Right ventricle myocardium inferior (tissue), 1 donor: ENCODE measurements at places on chromosomes 4 and X.

DNA sequence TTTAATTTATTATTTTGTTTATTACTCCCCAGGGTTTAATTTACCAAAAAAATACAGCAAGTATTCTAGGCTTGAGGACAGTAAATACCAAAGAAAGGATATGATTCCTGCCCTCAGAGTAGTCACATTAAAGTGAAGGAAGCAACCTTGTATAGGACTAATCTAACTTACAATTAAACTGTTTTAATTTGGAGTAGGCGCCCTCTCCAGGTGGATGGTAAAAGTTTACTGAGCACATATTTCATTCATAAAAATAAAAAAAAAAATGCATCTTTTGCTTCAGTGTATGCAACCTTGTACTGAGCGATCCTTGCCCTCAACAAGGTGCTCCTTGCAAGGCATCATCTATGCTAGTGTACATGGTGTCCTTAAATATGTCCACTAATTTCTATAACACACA is 72.0 kb upstream of the MAGEB16 start:
- no peak for DNase-seq

DNA sequence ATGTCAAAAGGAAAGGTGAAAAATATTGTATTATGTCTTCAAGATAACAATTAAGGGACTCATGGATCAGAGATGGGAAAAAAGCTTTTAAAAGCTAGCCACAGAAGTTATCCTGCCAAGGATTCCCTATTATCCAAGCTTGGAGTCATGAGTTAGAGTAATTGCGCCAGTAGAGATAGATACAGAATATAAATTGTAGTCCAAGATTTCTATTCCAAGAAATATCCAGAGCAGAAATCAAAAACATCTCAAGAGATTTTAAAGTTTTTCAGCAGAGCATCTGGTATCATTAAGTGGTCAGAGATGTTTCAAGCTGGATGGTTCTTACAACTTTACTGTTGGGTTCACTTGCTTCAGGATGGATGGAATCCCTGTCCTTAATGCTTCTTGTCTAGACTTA is 186.7 kb downstream of the PCDH18 start:
- no peak for DNase-seq

DNA sequence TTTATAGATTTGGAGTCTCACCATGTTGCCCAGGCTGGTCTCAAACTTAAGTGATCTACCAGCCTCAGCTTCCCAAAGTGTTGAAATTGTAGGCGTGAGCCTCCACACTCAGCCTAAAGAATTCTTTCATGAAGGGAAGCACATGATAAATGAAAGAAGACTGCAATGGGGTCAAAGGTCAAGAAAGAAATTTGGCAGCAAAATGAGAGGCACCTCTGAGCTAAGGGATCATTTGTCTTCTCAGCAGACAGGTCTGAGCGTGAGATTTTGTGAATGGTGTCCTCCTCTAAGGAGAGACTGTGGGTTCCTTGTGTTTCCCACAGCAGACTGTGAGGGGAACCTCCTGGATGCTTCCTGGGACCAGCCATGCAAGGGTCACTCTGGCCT is 57.5 kb upstream of the EGFL6 start:
- no peak for DNase-seq

DNA sequence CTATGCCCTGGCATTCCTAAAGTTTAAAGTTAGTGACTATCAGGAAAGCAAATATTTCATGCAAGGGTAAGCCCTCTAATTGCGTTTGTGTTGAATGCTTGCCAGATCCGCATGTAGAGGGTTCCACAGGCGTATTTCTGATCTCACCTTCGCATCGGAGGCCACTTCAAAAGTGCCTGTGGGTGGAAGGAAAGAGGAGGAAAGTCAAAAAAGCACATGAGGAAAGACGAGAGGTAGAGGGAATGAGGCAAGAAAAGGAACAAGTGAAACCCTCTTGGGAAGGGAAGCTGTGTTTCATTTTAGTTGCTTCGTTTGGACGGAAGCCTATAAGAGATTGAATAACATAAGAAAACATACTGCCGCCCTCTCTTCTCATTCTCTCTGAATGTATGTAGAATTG is 628.8 kb downstream of the SPRY1 start:
- no peak for DNase-seq

GRCh38 chrX:74492720-74493201 is 71.5 kb downstream of the SLC16A2 start:
- no peak for DNase-seq

DNA sequence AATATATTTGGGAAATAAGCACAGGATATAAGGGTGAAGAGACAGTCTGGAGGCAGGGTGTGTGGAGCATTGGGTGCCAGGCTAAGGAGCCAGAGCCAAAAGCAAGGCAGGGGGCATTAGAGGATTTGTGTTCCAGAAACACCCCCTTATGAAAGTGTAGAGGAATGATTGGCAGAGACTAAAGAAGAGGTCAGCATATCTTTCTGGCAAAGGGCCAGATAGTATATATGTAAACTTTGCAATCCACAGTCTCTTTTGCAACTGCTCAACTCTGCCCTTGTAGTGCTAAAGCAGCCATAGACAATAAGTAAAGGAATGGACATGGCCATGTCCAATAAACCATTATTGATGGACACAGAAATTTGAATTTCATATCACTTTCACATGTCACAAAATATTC is 3.6 kb upstream of the SLC9A6 start:
- no peak for DNase-seq

GRCh38 chrX:1172496-1172895 is 40.0 kb downstream of the CRLF2 start:
- no peak for DNase-seq

DNA sequence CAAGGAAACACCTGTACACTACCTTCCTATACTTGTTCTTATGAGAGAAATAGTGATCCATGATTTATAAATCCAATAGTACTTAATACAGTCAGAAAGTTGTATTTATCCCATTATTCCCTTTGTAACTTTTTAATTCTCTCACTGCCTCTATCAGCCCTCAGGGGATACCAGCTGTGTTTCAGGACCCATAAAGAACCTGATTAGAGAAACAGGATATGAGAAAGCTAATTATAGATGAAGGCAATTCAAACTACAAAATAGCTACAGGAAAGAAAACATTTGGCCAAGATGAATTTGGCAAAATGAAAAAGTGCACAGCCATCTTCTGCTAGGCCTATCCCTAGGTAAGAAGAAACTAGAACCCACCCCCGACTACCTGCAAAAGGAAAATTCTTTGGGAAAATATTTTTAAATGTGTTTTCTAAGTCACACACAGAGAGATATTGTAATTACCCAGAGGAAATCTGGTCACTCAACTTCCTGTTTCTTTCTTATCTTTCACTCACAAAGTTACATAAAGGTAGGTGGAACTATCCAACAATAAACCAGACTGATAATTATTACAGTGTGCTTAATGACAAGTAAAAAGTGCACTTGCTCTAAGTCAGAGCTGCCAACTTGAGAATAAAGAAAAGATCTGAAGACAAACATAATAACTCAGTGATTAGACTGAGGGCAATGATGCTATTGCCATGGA is 836.5 kb upstream of the HTR2C start:
- no peak for DNase-seq

DNA sequence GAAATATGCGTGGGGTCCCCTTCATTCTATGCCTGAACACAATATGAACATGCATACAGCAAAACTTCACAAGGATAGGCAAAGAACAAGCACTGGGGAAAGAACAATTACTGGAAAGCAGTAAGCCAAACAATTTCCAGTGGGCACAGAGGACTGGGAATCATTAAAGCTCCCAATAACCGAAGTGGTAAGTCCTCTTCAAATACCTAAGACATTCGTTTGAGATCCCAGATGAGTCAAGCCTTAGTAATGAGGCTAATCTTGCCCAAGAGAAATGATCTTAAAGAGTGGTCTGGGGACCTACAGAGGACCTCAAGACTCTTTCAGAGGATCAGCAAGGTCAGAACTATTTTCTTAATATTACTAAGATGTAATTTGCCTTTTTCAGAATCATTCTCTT is 28.6 kb downstream of the ANAPC10 start:
- DNase-seq, result no peak

DNA sequence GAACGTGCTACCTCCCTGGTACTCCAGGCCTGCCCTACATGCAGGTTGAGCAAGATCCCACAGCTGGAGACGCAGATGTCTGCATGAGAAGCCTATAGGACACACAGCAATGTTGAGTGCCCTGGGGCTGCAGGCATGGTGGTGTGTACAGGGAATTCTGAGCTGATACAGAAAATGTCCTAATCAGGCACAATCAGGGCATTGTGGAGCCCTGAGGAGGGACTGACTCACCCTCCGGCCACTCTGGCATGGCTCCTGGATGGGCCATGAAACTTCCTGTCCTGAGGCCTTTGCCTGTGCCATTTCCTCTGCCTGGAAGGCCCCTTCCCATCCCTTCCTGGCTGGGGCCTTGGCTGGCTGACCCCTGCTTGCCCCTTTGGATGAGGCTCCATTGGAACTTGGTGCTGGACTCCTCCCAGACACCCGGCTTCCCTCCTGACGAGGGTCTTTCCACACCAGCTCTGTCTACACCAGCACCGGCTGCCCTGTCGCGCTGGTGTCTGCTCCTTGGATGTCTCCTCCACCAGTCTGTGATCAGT is 16.7 kb upstream of the AFAP1 start:
- no peak for DNase-seq

GRCh38 chr4:101031971-101032370 is 315.4 kb downstream of the PPP3CA start:
- no peak for DNase-seq

GRCh38 chr4:159856451-159856850 is 753.6 kb downstream of the RAPGEF2 start:
- no peak for DNase-seq

DNA sequence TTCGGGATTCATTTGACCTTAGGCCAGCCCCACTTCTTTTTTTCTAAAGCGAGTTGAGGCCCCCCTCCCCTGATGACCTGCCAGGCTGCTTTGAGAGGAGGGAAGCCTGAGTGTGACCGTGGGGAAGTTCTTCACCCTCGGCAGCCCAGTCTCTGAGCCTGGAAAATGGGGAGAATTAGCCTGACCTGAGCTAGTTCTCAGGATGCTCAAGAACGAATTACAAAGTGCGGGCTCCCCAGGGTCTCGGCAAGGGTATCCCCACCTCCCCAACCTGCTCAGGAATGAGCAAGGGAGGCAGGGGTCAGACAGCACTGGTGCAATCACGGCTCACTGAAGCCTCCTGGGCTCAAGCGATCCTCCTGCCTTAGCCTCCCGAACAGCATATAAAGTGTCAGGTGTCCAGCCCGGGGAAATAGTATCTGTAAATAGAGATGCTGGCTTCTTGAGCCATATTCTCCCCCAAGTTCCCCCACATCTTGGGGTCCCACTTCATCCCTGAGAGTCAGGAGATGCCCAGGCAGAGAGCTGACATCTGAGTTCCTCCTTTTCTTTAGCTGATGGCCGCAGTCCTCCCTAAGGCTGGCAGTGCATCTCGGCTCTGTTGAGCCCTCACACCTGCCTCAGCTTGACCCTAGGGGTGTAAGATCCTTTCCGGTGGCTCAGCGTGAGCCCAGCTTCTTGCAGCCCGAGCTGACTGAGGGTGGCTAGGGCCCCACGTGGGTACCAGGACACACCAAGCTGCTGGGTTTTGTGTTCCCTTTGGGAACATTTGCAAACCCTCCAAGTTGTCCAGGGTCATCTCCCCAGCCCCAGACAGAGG is 1.6 kb downstream of the DUSP9 start:
- peak; percentile 9 for DNase-seq

GRCh38 chr4:54231768-54232688 is 2.9 kb downstream of the PDGFRA start:
- peak; percentile 82 for DNase-seq

DNA sequence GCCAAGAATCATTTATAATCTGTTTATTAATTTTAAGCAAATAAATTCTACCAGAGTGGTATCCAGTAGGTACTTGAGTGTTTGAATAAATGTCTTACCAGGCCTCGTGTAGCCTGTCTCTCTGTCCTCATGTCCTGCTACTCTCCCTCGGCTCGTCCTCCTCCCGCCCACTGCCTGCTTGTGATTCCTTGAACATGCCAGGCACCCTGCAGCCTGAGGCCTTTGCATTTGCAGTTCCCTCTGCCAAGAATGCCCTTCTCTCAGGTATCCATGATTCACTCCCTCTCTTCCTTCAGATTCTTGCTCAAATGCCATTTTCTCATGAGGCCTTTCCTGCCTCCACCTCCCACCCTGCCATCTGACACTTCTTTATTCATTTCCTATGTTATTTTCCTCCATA is 209.7 kb upstream of the PRPS2 start:
- DNase-seq, result no peak

DNA sequence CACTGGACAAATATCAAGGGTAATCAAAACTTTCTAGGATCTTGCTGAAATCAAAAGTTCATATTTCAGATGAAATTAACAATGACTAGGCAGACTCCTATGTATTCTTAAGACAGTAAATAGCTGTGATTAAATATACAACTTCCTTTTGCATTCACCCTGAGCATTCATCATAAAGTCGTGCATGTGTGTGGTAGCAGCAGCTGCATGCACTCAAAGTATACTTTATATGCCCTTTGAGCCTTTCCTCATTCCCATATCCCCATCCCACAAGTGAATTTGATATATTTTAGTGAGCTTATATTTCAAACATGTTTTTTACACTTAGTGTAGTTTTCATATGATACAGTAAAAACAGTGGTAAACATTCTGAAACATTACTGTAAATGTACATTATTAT is 959.0 kb downstream of the C4orf33 start:
- DNase-seq, result no peak

- no peak for DNase-seq
Measured at GRCh38 chr4:156792462-156793085, 179.0 kb downstream of the PDGFC start.

- DNase-seq, result no peak
Measured at GRCh38 chrX:41475191-41475590, 28.0 kb downstream of the NYX start.

GRCh38 chr4:25535278-25535677 is 120.4 kb upstream of the SLC34A2 start:
- no peak for DNase-seq

DNA sequence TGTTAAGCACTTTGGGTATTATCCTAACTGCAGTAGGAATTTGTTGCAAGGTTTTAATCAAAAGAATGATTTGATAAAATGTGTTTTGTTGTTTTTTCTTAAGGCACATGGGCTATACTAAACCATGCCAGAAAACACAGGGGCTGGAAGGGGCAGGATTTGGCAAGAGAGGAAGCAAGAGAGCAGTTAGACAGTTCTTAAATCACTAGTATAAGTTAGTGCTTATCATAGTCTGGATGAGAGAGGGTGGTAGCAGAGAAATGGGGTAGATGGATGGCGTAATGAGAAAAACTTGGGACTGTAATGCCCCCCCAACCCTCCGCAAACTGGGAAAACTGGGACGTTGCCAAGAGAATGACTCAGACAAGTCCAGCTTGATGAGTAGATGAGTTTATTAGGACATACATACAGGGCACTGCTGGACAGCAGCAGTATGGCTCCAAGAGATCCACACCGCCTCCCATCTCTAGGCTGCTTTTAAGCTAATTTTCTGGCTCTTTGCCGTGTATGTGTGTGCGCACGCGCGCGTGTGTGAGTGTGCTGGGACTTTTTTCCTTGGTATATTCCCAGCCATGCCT is 151.5 kb downstream of the PDLIM5 start:
- DNase-seq, result peak; percentile 44

GRCh38 chr4:10530137-10530786 is 73.0 kb upstream of the ZNF518B start:
- DNase-seq, result peak; percentile 33

DNA sequence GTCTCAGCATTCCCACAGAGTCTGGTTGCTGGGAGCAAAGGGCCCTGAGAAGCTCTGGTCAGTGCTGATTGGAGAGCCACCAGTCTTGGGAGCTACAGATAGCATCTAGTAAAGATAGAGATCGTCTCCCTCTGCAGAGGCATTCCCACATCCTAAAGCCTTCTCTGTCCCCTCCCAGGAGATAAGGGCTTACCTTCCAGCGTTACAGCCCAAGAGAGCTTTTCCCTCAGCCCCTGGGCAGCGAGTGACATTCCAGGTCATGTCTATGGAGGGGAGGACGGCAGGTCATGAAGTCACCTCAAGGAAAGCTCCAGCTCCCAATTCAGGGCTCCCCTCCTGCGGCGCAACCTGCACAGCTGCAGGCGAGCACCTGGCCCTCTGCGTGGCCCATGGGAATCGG is 29.9 kb downstream of the CLDN34 start:
- DNase-seq, result no peak
